T follicular helper cell (primary cell): ENCODE measurements at places on chromosomes 3 and 15.

- DNase-seq: no peak
These were observed 28.7 kb upstream of the XIRP1 start for GRCh38 chr3:39221141-39221530.

GRCh38 chr3:54296531-54296930 is 174.2 kb downstream of the CACNA2D3 start:
- DNase-seq: no peak

DNA sequence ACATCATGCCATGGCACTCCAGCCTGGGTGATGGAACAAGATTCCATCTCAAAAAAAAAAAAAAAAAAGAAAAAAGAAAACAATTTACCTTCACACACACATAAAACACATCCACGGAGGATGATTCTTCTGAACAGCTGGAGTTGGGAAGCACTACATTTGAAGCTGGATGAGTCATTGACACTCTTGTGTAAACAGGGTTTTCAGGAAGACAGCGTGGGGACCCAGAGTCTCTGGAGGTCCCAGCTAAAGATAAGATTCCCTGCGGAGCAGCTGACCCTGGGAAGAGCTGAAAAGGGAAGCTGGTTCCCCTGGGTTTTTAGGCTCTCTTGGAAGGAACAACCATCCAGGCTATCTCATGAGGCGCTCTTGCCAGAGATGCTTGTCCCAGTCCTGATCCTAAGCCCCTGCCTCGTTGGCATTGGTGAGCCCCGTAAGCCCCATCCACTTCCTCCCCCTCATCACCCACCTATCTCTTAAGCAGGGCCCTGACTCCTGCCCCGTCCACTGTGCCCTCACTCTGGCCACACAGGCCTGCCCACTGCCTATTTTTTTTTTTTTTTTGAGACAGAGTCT is 32.0 kb upstream of the FURIN start:
- DNase-seq: no peak

DNA sequence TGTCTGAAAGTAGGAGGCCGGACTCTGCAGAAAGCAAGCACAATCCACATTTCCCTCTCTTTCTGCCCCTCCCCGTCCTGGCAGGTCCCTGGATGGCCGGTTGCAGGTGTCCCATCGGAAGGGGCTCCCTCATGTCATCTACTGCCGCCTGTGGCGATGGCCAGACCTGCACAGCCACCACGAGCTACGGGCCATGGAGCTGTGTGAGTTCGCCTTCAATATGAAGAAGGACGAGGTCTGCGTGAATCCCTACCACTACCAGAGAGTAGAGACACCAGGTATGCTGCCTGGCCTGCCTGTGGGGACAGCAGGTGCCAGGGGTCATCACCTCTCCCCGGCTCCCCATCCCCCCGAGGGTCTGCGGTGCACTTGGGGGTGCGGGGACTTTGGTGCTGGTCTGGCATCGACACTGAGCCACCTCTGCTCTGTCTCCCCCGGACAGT is 89.6 kb downstream of the AAGAB start:
- DNase-seq: no peak

DNA sequence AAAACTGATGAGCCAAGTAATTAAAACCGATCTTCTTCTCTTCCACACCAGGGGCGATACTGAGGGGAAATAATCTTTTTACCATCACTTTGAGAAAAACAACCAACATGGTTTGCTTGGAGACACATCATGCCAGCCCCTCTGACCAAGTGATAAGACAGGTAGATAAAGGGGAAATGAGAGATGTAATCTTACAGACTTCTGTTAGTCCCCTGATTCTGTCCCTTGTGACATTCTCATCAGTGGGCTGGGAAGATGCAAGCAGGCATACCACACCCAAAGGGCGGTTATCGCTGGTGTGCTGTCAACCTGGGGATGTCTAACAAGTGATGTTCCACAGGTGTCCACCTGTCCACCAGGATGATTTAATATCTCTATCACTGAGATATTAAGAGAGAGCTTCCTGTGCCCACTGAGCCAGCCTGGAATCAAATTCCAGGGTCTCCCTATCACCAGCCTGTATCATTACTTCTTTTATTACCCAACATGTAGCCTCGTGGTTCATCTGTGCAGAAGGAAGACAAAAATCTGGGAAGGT is 315.0 kb downstream of the FOXP1 start:
- DNase-seq: no peak

GRCh38 chr3:150738688-150739087 is 24.3 kb downstream of the SIAH2 start:
- DNase-seq: no peak

GRCh38 chr3:186108106-186108940 is 566 bp downstream of the ETV5 start:
- no peak for DNase-seq

DNA sequence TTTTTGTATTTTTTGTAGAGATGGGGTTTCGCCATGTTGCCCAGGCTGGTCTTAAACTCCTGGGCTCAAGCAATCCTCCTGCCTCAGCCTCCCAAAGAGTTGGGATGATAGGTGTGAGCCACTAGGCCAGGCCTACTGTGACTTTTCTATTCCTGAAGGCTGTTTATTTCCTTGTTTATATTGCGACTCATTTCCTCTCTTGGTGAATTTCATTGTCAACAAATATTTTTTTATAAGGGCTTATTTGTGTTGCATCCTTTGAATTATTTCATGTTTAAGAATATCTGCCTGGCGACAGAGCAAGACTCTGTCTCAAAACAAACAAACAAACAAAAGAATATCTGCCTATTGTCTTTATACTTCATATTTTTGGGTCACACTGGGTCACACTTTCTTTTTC is 29.4 kb upstream of the MCCC1 start:
- no peak for DNase-seq

DNA sequence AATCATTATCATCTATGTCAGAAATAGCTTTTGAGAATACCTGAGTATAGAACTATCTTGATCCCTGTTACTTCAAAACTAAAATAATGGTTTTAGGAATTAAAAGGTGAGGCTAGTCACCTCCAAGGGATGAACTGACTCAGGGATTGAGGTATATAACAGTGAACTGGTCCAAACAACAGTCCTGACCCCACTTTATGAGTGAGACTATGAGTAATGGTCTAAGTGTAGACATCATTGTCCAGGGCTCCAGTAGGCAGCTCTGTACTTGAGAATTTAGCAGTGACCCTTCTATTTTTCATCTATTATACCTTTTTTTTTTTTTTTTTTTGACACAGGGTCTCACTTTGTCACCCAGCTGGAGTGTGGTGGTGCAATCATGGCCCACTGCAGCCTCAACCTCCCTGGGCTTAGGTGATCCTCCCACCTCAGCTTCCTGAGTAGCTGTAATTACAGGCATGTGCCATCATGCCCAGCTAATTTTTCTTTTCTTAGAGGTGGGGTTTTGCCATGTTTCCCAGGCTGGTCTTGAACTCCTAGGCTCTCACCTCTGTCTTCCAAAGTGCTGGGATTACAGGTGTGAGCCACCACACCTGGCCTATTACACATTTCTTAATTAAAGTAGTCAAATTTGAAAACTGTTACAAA is 36.3 kb downstream of the MLH1 start:
- DNase-seq: no peak

- no peak for DNase-seq
These were observed 88.4 kb upstream of the GALNT15 start for GRCh38 chr3:16085884-16086608.

GRCh38 chr15:33183334-33183733 is 11.2 kb downstream of the FMN1 start:
- DNase-seq: no peak

GRCh38 chr3:147423798-147424580 is 14.8 kb downstream of the ZIC1 start:
- DNase-seq: no peak

- DNase-seq: no peak
These were observed 179.3 kb downstream of the FNDC3B start for GRCh38 chr3:172218350-172219323.

GRCh38 chr3:183050706-183051105 is 48.6 kb downstream of the MCCC1 start:
- DNase-seq: no peak

GRCh38 chr3:78845605-78846004 is 922.2 kb downstream of the ROBO1 start:
- DNase-seq: no peak

- DNase-seq: no peak
These were observed 27.4 kb downstream of the GLDN start for GRCh38 chr15:51368751-51369450.

GRCh38 chr3:54791501-54792156 is 136.2 kb downstream of the LRTM1 start:
- DNase-seq: no peak

DNA sequence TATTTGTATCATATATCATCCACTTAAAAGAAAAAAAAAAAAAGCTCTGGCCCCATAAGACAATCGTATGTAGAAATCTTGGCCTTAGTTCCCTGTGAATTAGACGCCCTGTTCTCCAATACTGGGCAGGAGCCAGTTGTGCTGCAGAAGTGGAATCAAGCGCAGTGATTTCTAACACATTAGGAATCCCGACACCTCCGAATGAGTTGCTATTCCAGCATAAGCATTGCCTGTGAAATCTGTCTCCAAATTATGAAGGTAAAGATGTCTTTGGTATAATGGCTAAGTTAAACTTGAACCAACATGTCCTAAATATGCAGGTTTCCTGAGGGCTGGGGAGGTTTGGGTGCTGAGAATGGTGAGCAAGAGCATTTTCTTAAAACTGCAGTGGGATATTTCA is 199.4 kb upstream of the ARRDC4 start:
- DNase-seq: no peak

- no peak for DNase-seq
These were observed 25.0 kb upstream of the LOXL1 start for GRCh38 chr15:73901126-73901810.

- DNase-seq: no peak
These were observed 44.0 kb downstream of the CCDC54 start for GRCh38 chr3:107421170-107421792.

GRCh38 chr15:48861813-48862431 is 16.0 kb upstream of the EID1 start:
- peak; percentile 25 for DNase-seq

- DNase-seq: no peak
These were observed 2.1 kb downstream of the RHOV start for GRCh38 chr15:40871749-40872617.

DNA sequence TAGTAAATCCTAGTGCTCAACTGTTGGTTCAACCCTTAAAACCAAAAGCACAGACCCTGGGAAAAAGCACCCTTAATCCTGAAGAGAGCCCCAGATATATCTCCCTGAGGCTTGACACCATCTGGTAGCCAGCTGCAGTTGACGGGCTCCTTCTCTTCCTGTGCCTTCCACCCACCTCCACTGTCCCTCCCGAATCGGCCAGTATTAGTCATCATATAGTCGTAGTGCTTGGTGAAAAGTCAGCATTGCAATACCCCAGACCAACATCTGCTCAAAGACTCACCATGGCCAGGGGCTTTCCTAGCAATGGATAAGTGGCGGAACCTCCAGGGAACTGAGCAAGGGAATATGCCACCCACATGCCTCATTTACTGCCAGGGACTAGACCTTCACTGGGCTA is 125.6 kb upstream of the CRBN start:
- no peak for DNase-seq

DNA sequence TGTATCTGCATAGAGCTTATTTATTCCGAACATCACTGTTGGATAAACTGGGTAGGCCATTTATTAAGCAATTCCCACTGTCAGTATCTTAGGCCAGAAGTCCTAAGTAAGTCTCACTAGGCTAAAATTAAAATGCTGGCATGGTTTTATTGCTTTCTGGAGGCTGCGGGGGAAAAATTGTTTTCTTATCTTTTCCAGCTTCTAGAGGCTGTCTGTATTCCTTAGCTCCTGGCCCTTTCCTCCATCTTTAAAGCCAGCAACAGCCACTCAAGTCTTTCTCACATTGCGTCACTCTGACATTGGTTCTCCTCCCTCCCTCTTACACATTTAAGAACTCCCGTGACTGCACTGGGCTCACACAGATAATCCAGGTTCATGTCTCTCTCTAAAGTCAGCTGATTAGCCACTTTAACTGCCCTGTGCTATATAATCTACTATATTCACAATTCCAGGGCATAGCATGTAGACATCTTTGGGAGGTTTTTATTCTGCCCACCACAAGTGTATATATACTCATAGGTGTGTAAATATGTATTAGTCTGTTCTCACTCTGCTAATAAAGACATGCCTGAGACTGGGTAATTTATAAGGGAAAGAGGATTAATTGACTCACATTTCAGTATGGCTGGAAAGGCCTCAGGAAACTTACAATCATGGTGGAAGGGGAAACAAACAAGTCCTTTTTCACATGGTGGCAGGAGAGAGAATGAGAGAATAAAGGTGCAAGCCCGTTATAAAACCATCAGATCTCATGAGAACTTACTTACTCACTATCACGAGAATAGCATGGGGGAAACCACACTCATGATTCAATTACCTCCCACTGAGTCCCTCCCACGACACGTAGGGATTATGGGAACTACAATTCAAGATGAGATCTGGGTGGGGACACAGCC is 113.5 kb upstream of the SLC7A14 start:
- DNase-seq: no peak

- DNase-seq: peak; percentile 38
These were observed 174.4 kb upstream of the LPP start for GRCh38 chr3:187979564-187979963.

GRCh38 chr3:154829929-154830328 is 250.2 kb upstream of the MME start:
- no peak for DNase-seq

GRCh38 chr15:25565470-25566264 is 126.8 kb upstream of the UBE3A start:
- DNase-seq: no peak

DNA sequence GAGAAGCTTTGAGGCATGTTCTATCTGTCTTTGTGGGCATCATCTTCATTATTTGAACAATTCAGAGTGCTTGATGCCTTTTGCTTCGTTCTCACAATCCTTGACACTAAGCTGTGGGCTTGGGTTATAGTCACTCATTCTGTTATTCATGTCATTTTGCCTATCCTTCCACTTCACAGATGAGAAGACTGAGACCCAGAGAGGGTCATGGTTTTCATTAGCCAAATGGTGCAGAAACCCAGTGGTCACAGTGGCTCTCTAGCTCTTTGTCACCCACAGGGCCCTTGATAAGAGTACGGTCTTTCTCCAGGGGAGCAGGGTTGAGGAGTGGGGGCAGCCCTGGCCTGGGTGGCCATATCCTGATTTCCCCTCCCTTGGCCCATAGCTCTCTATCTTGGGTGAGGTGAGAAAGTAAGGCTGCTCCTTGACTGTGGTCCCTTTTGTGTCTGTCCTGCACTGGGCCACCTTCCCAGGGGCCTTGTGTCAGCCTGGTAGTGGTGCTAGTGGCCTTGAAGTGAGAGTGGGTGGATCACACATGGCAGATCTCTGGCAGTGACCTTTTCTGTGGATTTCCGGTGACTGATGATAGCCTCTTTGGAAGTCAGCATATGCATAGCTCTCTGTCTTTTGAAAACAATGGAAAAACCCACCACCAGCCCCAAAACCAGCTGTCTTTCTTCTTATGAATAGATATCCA is 130.1 kb downstream of the IGF1R start:
- no peak for DNase-seq

- no peak for DNase-seq
These were observed 112.0 kb upstream of the SLC7A14 start for GRCh38 chr3:170697908-170698307.

GRCh38 chr15:82003916-82004315 is 41.9 kb downstream of the MEX3B start:
- no peak for DNase-seq
